HEK293T (cell line): ENCODE measurements at places on chromosomes 7 and 10.

- no peak for DNase-seq
These were observed 86.2 kb downstream of the SORBS1 start for GRCh38 chr10:95475003-95475383.

DNA sequence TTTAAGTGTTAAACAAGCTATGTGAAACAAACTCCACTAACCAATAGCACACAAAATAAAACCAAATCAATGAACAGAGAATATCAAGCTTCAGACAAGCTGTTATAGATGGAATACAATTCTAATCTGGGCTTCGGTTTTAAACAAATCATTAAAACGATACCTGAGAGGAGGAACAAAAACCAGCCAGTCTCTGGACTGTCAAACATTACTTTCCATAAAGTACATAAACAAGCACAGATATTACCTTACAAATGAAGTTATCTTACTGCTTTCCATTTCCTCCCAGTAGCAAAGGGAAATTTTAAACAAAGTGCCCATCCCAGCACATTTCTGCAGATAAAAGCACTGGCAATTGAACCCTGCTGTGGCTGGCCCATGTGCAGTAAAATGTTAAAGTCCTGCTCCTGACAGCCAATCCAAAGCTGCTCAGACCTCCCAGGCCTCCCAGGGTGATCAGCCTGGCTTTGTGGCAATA lies 128.0 kb downstream of the NRCAM start:
- DNase-seq = peak; percentile 16

- peak; percentile 64 for DNase-seq
These were observed 214.4 kb upstream of the KIAA1217 start for GRCh38 chr10:23994459-23995046.

DNA sequence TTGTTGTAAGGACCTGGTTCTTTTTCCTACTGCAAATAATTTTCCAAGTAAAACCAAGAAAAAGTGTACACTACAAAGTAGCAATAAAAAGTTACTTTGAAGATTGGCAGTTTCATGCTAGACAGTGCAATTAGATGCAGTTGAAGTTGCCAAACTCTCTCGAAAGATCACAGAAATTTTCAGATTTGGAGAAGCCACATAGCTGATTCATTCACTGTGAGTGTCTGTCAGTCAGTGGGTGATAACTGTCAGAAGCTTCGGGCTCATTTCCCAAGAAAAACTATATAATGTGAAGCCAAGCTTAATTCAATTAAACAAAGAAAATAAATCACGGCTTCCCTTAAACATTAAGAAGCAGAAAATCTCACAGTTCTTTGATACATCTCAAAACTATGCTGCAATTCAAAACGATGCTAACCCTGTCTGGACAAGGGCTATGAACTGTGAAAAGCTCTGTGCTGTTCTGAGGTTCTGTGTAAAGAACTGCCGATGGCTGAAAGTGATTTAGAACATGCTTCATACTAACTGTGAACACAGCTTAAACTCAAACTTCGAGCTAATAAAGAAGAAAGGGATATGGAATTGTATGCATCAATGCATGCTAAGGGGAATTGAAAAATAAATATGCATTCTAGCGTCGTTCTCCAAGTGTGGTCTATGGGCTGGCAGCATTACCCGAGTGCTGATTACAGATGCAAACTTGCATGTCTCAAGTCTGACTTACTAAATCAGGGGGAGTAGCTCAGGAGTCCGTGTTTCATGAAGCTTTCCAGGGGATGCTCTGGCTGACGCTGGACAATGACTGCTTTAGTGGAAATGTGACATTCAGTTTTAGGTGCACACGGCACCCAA lies 557.4 kb downstream of the CALN1 start:
- no peak for DNase-seq

- no peak for DNase-seq
These were observed 590.3 kb upstream of the SORCS1 start for GRCh38 chr10:107754814-107755213.

- DNase-seq = no peak
These were observed 68.9 kb downstream of the CDK6 start for GRCh38 chr7:92767437-92767836.

DNA sequence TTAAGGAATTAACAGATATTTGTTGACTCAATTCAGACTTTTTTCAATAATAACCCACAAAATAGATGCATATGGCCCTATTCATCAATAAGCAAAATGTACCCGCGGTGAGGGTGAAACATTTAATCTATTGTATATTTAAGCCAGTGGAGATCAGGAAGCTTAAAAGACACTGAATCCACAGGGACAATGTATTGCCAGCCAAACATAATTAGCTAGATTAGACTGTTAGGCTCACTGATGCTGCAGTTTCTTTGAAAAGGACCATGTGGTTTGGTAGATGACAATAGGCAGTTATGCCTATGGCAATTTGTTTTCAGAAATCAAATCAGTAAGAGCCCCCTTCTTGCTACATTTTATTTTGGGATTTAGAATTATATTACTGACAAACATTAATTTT lies 87.3 kb upstream of the PLXDC2 start:
- no peak for DNase-seq

- no peak for DNase-seq
These were observed 31.8 kb upstream of the BMPER start for GRCh38 chr7:33873518-33873917.

DNA sequence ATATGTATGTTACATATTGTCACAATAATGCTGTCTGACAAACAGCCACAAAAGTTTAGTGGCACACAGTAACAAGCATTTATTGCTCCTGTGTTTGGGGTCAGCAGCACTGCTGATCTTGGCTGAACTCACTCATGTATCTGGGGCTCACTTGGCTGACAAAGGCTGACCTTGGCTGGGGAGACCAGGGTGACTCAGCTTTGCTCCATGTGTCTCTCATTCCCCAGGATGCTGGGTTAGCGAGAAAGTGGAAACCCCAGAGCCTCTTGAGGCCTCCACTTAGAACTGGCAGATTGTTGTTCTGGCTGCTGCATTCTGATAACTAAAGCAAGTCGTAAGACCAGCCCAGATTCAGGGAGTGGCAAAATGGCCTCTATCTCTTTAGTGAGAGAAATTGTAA lies 217.3 kb upstream of the HABP2 start:
- DNase-seq = no peak

- DNase-seq = no peak
These were observed 41.2 kb downstream of the ADCYAP1R1 start for GRCh38 chr7:31093282-31093681.

GRCh38 chr7:118525020-118525419 lies 300.5 kb downstream of the ANKRD7 start:
- no peak for DNase-seq

DNA sequence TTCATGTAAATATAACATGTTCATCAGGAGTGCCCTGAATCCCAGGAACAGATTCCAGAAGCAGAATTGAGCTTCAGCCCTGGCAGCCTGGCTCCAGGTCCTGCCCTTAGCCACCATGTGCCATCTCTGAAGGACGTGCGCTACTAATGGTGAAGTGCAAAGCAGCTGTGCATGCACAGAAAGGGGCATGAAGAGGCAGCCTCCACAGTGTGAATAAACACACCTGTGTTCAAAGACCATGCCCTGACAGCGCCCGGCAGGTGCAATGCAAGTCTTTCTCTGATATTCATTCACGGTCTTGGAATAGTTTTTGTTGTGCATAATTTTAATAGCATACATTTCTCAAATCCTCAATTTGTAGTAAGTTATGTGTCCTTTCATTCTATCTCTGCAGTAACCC lies 250.4 kb upstream of the TCERG1L start:
- no peak for DNase-seq

- no peak for DNase-seq
These were observed 89.2 kb upstream of the MKLN1 start for GRCh38 chr7:131238347-131238931.

DNA sequence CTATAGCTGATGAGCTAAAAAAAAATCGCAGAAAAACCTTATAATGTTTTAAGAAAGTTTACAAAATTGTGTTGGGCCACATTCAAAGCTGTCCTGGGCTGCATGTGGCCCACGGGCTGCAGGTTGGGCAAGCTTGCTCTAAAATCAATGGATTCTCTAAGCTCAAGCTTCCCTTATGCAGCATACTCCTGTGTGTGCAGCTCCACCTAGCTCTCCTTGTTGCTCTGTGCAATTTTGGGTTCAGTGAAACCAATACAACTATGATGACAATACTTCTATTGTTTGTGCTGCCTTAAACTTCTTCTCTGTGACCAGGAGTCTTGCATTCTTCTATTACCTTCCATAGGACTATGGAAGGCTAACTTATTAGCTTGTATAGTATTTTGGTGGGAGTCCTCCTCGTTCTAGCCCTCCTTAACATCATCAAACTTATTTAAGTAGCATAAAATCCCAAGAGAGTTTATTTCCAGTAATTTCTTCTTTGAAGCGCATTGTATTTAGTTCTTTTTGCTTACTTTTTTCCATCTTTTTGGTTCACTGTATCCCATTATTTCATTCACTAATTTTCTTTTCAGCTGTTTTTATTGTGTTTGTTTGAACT lies 170.9 kb upstream of the SMIM30 start:
- peak; percentile 13 for DNase-seq

DNA sequence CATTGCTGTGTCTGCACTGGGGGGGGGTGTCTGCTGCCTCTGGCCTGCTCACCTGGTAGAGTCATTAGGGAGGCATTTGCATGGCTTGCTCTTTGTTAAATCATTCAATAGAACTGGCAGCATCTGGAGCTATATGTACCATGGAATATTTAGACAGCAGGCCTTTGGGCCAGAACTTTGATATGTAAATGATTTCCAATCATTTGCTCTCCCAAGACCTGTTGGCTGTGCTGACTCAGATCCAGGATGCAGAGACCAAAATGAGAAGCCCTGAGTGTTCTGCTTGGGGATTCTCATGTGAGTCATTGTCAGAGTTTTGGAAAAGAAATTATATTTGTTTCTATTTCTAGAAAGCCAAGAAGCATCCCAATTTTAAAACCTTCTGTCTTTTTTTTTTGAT lies 257.6 kb upstream of the IGFBP3 start:
- no peak for DNase-seq

- DNase-seq = no peak
These were observed 9.0 kb downstream of the FAM204A start for GRCh38 chr10:118332948-118333710.

- no peak for DNase-seq
These were observed 312.7 kb upstream of the SP8 start for GRCh38 chr7:21099432-21099831.

DNA sequence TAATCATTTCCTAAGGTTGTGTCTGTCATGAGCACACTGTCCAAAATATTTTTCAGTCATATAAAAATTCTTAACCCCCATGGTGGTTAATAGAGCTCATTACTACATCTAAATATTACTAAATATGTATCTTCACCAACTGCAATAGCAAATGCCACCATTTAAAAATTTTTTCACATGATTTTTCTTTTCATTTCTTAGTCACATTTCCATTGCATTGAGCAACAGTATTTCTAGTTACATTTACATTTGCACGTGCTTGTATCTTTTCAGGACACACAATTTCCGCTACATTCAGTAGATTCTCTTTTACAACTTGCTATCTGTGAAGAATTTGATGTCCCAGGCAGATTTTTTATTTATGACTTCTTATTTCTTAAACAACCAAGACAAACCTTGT lies 5.2 kb upstream of the TAS2R40 start:
- DNase-seq = no peak

GRCh38 chr7:70393956-70394355 lies 738.0 kb upstream of the GALNT17 start:
- DNase-seq = no peak

- DNase-seq = peak; percentile 40
These were observed 425.2 kb upstream of the NFE2L3 start for GRCh38 chr7:25726781-25727311.

DNA sequence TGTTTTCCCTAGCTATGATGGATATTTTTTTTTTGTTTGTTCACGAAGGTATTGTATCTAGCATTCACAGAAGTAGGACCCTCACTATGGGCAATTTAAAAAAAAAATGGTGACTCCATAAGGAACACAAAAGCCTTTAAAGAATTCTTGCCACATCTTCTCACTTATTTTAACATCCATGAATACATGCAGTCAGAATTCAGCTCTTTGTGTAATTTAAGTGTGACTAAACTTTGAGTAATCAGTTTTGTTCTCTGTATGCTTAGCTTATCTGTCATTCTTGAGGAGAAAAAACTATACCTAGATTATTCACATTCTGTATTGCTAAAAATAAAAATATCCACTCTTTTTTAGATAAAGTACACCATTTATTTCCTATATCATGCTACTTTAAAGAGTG lies 313.2 kb upstream of the KCND2 start:
- no peak for DNase-seq

- DNase-seq = no peak
These were observed 1119.2 kb downstream of the CNTNAP2 start for GRCh38 chr7:147235645-147236382.

DNA sequence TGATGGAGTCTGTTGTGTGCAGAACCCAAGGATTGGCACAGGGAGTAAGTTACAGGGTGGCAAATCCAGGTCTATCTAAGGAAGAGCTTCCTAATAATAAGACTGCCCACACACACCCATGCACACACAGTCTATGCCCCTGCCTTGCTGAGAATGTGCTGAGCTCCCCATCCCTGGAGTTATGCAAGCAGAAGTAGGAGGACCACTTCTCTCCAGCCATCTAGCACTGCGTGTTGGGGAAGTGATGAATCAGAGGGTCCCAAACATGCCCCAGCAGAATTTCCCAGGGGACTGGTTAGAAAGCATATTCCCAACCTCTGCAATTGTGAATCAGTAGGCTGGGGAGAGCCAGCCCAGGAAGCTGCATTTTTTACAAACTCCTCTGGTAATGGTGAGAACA lies 117.2 kb downstream of the CDH23 start:
- no peak for DNase-seq

DNA sequence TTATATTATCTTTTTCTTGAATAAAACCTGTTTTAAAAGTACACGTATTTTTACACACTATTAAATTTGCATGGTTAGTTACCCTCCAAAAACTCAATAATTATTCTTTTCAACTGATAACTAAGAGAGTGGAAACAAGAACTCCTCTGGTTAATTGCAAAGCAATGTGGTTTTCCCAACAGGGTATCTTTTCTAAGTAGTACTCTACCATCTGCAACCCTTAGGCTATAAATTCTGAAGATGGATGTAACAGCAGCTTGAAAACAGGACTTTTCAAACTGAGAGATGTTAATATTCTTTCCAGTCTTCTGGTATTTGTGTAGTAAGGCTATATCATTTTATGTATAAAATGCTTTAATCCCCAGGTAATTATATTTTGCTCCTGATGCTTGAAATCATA lies 916.1 kb upstream of the POT1 start:
- DNase-seq = no peak

GRCh38 chr7:51186531-51186930 lies 130.1 kb downstream of the COBL start:
- no peak for DNase-seq

- peak; percentile 63 for DNase-seq
These were observed 159.8 kb downstream of the PIP4K2A start for GRCh38 chr10:22554461-22555182.

- no peak for DNase-seq
These were observed 882.2 kb downstream of the TYW1 start for GRCh38 chr7:67878808-67879207.

GRCh38 chr7:104341546-104341945 lies 13.1 kb downstream of the LHFPL3 start:
- DNase-seq = peak; percentile 33

DNA sequence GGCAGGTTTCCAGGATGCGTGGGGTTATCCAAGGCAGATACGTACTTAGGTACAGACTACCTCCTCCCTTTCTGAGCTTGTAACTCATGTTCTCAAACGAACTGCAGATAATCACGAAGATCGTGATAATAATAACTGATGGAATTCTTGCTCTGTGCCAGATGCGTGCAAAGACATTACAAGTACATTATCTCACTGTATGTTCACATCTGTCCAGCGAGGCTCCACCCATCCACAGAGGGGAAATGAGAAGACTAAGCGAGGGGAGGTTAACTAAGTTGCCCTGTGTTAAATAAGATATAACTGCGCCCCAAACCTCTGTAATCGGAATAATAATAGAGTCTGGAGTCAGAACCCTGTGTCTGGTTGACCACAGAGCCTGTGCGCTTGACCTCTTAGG lies 1.9 kb downstream of the GALNT17 start:
- no peak for DNase-seq
